Common myeloid progenitor, CD34-positive (primary cell): ENCODE measurements at places on chromosomes 3 and 15.

- DNase-seq, result peak; percentile 43
These were observed 187.6 kb downstream of the NLGN1 start for GRCh38 chr3:173584838-173585831.

DNA sequence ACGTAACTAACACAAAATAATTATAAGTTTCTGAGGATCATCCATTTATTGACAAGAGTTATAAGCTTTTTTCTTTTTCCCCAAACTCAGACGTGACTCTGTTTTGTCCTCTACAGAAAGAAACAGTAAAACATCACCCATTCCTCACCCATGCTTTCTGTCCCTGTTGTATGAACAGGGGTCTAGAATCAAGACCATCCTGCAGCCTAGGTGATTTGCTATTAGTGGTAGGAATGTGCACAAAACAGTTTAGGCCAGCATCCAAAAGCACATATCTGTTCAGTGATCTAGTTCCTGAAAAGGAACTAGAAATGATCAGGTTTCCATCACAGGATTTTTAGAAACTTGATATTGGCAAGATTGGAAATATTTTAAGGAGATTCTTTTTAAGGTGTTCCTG lies 527.6 kb downstream of the SOX2 start:
- no peak for DNase-seq

GRCh38 chr15:48765022-48765421 lies 45.8 kb downstream of the CEP152 start:
- peak; percentile 52 for DNase-seq

- no peak for DNase-seq
These were observed 728.6 kb downstream of the ROBO1 start for GRCh38 chr3:79039192-79039591.

DNA sequence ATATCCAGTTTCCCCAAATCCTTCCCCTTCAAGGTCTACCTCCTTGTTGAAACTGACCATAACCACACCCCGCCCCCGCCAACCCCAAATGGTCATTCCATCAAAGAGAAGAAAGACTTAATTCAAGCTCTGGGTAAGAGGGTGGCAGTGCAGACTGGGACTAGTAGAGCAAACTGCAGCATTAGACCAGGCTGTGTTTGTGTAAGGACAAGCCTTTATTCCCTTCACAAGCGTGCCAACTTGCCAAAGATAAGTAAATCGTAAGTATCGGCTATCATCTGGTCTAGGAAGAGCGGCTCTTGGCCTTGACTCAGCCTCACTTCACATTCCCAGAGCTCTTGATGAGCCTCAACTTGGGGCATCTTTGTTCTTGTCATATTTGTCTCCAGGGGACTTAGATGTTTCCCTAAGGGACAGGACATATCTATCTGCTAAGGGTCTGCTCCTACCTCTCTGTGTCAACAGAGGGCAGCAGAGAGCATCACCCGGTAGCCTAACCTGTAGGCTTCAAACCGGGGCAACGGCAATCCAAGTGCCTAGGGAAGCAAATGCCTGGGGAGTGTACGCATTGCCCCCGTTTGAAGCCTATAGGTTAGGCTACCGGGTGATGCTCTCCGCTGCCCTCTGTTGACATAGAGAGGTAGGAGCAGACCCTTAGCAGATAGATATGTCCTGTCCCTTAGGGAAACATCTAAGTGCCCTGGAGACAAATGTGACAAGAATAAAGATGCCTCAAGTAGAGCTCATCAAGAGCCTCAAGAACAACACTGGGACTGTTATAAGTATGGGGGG lies 8.9 kb upstream of the MAP3K13 start:
- peak; percentile 92 for DNase-seq

DNA sequence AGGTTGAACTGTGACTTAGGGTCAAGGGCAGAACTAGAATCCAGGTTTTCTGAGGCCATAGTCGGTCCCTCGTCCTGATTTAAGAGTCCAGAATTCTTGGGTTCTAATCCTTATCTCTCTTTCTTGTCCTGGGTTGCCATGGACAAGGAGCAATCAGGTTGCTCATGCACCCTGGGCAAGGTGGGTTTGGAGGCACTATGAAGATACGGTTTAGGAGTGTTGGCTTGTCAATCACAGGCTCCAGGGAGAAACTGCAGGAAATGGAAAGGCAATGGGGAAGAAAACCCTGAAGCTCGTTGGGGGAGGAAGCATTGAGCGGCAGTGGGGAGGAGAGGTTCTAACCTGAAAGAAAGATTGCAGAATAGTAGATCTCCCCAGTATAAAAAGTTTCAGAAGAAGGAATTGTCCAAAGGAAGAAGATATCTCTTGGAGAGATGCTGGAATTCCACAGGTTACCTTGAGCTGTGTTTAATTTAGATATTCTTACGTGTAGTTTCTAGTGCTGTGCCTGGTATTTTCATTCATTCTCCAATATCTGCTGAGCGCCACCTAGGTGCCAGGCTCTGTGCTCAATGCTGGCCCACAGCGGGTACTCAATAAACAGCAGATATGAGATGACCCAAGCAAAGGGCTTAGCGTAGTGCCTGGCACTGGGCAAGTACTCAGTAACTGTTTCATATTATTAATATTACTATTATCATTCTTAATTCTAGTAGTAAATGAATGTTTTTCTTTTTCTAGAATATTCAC lies 2.0 kb downstream of the ACAN start:
- no peak for DNase-seq

DNA sequence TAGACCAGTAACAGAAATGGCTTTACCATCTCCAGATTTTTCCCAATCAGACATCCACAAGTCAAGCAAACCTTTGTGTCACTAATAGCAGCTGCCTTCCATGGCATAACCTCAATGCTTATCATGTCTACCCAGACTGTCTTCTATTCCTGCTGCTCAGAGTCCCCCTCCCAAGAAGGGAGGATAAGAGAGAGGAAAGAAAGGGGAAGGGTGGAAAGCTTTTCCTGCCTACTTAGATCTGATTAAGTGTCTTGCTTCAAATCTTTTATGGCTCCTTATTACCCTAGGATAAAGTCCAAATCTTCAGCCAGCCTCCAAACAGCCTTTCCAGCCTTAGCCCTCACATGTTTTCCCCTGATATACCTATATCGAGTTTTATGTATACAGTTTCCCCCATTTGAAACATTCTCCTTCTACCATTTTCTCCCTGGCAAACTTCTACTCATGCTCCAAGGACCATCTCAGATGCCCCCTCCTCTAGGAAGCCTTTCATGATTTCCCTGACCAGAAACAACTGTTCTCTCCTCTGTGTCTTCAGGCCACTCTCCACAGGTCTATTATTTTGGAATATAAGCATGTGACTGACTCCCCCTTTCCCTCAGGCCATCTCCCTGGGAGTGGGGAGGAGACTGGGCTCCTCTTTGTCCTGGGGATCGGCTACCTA lies 7.9 kb upstream of the SSUH2 start:
- peak; percentile 29 for DNase-seq

DNA sequence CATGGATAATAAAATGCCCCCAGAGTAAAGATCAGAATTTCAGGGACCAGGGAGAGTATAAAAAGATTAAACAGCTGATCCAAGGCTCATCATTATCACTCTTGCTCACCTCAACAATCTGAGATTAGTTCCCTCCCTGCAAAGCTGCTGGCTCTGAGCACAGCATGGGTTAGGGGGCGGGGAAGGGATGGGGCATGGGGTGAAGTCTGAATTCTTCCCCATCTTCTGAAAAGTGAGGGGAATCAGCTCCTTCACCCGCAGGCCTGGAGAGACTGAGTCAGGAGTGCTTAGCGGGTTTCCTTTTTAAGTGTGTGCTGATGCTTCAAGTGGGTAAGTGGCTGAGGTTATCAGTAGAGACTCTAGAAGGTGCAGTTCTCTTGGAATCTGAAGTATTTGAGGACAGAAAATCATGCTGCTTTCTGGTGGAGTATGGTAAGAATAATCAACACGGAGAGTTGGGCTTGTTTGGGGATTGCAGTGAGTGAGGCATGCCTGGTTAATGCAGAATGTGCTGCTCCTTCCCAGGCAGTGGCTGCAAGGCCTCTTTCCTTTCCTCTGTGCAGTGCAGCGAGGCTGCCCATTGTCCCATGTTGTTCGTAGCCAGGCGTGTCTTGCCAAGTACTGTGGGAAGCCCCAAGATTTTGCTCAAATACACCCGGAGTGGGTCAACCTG lies 59.2 kb upstream of the TRAK1 start:
- no peak for DNase-seq

GRCh38 chr3:152202976-152203626 lies 65.6 kb upstream of the MBNL1 start:
- DNase-seq, result no peak

GRCh38 chr3:46027736-46028397 lies 584 bp upstream of the XCR1 start:
- DNase-seq, result no peak

DNA sequence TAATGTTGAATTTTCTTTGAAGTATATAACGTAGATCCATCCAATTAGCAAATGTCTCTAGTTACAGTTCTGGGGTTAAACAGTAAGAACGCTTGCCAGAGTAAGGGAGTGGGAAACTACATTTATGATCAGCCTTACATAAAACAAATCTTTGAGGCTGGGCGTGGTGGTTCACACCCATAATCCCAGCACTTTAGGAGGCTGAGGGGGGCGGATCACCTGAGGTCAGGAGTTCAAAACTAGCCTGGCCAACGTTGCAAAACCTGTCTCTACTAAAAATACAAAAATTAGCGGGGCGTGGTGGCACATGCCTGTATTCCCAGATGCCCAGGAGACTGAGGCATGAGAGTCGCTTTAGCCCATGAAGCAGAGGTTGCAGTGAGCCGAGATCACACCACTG lies 50.1 kb upstream of the GATM start:
- no peak for DNase-seq

- DNase-seq, result peak; percentile 71
These were observed at the start of gene PRRT3 for GRCh38 chr3:9951962-9952805. TSS of gene PRRT3 (minus strand) at chr3:9952408. CDS start at chr3:9950115, 2,293 bp downstream.

DNA sequence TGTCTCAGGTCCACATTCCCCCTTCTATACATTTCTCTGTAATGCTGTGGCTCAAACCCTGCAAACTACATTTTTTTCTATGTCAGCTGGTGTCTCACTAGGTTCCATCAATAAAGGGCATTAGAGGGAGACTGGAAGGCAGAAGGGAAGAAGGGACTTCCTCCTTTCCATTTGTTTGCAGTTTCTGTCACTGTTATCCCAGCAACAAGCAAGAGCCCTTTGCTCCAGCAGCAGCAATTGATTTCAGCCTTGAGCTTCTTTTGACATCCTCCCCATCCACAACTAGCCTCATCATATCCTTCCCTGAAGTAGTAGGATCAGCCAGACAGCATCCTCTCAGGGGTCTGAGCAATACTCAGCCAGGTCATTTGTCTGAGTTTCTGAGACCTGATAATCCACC lies 5.3 kb upstream of the NCK1 start:
- DNase-seq, result no peak

GRCh38 chr15:74528876-74529275 lies 12.1 kb upstream of the ARID3B start:
- DNase-seq, result no peak

GRCh38 chr3:107643038-107643883 lies 120.5 kb downstream of the BBX start:
- peak; percentile 42 for DNase-seq

GRCh38 chr3:177931346-177931745 lies 604.9 kb upstream of the KCNMB2 start:
- no peak for DNase-seq

DNA sequence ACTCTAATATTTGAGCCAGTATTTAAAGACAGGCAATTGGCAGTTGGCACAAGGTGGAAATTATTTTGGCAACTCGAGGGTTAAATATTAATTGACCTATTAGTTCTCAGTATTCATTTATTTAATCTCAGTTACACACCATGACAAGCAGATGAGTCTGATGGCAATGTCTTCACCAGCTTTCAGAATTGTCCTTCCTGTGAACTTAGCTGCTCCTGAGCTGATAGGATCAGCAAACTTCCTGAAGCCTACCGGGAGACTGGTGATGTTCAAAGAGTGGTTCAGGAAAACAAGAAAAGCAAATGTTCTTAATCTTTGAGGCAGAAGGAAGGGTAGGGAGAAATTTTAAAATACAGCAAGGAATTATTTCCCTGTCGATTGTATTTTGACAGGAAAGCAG lies 522.2 kb downstream of the SOX2 start:
- DNase-seq, result no peak
